ENCODE measurements at places on chromosomes 7 and 10.

- DNase-seq = no peak
These were observed 136.0 kb downstream of the MGMT start for GRCh38 chr10:129602938-129603535.

- DNase-seq = no peak
These were observed 412.8 kb upstream of the GALNT17 start for GRCh38 chr7:70719125-70719524.

GRCh38 chr7:136588216-136588615 is 280.2 kb upstream of the CHRM2 start:
- peak; percentile 53 for DNase-seq

GRCh38 chr7:152956006-152956405 is 196.5 kb downstream of the ACTR3B start:
- DNase-seq = no peak

DNA sequence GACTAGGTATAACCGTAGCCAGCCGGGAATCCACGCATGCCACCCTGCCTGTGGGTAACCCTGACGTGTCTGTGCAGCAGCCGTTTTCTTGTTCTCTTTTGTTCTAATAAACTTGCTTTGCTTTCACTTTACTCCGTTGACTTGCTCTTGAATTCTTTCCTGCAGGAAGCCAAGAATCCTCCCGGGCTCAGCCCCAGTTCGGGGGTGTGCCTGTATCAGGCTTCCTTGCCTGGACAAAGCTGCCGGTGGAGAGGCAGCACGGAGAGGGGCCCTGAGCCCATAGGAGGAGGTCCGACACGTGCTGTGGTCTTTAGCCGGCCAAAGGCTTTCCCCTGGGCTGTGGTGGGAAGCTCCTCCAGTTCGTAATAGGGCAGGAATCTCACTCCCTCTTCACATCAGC is 256.5 kb upstream of the PPP2R2D start:
- no peak for DNase-seq

GRCh38 chr7:28135315-28135714 is 45.3 kb downstream of the JAZF1 start:
- DNase-seq = no peak

DNA sequence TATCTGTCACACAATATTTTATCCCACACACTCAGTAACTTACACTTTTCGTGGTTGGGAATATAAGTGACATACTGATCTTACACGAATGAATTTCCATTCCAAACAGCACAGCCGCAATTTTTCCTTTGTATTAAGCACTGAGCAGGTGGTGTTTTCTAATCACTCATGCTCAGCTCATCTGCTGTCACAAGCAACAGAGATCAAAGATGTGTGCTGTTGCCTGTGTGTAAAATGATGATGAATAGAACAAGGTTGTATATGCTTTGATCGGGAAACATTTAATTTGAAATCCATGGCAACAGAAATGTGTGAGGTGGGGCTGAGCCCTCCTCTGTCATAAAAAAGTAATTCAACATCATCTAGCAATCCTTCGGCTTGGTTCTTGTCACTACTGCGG is 927.7 kb upstream of the MBL2 start:
- DNase-seq = no peak

- no peak for DNase-seq
These were observed 16.0 kb downstream of the NUDT5 start for GRCh38 chr10:12179606-12180170.

- no peak for DNase-seq
These were observed 249.1 kb upstream of the YAE1 start for GRCh38 chr7:39317107-39317506.

- no peak for DNase-seq
These were observed 928.3 kb downstream of the CNTNAP2 start for GRCh38 chr7:147044941-147045340.

GRCh38 chr7:157521061-157521731 is 184.4 kb downstream of the DNAJB6 start:
- DNase-seq = no peak

DNA sequence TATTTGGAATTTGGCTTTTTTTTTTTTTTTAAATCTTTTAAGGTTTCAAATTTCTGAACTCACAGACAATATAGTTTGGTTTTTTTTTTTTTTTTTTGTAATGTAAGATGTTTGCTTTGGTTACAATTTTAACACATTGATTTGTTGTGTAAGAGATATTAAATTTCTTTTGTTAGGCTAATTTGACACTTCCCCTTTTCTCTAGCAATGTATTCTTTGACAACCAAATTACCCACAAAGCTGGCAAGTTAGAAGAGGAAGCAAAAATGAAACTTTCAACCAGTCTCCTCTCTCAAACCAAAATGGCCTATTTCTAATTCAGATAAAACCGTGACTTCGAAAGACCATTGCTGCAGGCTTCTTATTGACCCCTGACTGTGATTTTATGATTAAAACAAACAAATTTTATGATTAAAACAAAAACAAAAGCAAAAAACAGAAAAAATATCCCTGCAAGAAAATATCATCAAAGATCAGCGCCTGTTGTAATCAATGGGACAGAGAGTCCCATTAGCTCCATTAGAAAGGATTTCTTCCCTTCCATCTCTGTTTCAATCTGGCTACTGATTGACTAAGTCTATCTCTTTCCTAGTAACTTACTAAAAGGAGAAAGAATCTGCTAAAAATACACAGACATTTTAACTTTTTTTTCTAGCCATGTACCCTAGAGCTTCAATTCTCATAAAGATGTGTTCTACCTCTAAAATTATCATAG is 489.2 kb downstream of the MDFIC start:
- DNase-seq = no peak

DNA sequence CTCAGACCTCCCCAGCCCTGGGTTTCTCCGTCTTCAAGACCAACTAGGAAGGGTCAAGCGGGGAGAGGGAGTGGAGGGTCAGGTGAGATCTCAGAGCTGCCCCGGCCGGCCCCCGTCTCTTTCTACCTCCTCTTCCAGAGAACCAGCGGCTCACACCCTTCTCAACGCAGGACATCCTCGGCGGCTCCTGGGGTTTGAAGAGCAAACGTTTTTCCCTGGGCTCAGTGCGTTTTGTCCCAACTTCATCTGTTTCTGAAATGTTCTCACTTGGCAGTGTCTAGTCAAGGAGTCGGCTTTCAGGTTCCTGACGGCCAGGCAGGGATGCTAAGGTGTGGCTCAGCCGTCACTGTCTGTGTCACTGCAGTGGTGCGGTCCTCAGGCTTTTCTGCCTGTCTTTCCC is 416.4 kb upstream of the FOXK1 start:
- DNase-seq = no peak

- DNase-seq = no peak
These were observed 7.4 kb upstream of the TRPV6 start for GRCh38 chr7:142892951-142893350.

GRCh38 chr7:5337047-5337446 is 54.3 kb downstream of the SLC29A4 start:
- DNase-seq = no peak

Measured in EL (cell line).